Activated naive CD4-positive, alpha-beta T cell treated with anti-CD3 and anti-CD28 coated beads, Interleukin-2, amount 50 U/mL, for 16 hours (primary cell): ENCODE measurements at places on chromosomes 16 and 17.

DNA sequence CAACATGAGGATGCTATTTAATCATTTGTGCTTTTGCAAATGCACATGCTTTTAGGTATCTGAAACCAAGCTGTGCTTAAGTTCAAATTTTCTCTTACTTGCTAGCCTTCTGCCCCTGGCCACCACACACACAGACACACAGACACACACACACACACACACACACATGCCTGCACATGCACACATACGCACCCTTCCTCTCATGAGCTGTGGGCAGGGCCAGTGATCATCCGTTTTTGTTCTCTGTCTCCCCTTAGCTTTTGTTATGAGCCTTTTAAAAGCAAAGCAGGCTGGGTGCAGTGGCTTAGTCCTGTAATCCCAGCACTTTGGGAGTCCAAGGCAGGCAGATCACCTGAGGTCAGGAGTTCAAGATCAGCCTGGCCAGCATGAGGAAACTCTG is 34.2 kb downstream of the CD300LF start:
- DNase-seq, result no peak

GRCh38 chr16:5502467-5502869 is 404.9 kb upstream of the EEF2KMT start:
- no peak for DNase-seq

- no peak for DNase-seq
These were observed 6.3 kb downstream of the C17orf75 start for GRCh38 chr17:32335687-32336086.

GRCh38 chr16:74605746-74606520 is 981 bp downstream of the GLG1 start:
- DNase-seq, result no peak

- DNase-seq, result no peak
These were observed 88.2 kb downstream of the STX8 start for GRCh38 chr17:9487406-9487805.

DNA sequence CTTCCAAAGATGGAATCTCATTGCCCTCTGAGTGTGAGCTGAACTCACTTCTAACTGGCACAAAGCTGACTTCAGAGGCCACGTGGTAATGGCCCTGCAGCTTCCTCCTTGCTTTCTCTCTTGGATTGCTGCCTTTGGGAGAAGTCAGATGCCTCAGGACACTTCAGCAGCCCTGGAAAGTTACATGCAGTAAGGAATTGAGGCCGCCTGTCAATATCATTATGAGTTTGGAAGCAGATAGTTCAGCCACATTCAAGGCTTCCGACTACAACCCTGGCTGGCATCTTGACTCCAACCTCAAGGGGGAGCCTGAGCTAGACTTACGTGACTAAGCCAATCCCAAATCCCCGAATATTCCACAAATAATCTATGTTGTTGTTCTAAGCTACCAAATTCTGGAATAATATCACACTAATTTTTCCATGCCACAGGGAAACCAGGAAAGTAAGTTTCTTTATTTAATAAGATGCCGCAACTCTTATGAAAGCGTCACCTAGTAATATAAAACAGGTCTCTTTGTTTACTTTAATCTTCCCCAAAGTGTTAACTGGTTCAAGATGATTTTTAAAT is 13.6 kb downstream of the CEP20 start:
- DNase-seq, result no peak

DNA sequence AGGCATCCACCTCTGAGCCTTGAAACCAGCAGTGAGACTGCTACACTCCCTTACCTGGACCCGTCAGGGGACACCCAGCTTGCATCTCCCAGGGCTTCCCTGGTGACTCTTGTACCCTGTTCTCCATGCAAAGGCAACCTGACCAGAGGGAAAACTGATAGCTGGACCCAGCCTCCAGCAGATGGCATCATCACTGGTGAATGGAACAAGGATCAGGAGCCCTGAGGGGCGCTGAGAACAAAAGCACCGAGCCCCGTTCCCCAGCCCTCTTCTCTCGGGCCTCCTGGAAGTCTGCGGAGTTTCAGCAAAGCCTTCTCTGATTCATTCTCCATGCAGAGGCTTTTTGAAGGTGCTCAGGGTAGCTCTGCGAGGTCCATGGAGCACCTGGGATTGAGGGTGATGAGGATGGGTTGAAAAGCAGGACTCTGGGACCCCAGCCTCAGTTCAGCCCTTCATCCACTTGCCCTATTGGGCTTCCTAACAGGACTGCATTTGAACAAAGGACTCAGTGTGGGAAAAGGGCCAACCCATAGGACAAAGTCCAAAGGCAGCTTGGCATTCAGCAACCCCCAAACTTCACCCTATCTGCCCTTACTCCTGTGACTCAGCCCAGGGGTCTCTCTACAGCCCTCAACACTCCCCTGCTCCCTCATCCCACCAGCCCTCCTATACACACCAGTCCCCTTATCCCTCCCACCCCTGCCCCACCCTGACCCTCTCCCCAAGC is 45.0 kb upstream of the LHX1 start:
- no peak for DNase-seq

- DNase-seq, result no peak
These were observed 70.9 kb upstream of the SOX9 start for GRCh38 chr17:72049914-72050313.

DNA sequence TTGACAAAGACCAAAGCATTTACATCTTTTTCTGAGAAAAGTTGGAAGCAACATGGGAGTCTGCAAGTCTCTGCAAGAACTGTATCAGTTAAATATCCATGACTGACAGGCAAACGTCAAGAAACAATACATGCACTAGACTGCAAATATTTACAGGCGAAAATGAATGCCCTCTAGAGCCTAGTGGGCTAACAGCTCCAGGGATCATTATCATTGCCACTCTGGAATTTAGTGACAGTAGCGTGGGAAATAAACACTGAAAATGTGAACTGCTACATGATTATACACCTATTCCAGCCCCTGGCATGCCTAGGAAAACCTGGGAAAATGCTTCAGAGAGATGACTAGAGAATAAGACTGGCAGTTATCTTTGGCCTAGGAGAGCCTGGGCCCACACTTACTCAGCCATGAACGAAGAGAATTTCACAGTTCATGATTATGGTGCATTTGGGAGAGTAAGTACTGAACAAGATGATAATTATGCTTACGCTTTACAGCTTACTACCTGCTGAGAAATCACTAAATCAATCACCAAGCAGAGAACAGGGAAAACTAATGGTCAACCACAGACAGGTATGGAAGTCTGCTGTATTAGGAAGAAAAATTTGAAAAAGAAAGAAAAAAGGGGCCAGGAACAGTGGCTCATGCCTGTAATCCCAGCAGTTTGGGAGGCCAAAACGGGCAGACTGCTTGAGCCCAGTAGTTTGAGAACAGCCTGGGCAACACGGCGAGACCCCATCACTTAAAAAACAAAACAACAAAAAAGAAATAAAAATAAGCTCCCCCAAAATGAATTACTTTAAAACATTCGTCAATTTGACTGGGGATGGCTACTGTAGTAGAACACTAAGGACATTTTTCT is 66.6 kb upstream of the CLEC18B start:
- DNase-seq, result no peak

- DNase-seq, result no peak
These were observed at the start of gene BCAR1 for GRCh38 chr16:75251280-75252048. BCAR1 (minus strand) TSS chr16:75251624; CDS start chr16:75251482, 142 bp downstream.

DNA sequence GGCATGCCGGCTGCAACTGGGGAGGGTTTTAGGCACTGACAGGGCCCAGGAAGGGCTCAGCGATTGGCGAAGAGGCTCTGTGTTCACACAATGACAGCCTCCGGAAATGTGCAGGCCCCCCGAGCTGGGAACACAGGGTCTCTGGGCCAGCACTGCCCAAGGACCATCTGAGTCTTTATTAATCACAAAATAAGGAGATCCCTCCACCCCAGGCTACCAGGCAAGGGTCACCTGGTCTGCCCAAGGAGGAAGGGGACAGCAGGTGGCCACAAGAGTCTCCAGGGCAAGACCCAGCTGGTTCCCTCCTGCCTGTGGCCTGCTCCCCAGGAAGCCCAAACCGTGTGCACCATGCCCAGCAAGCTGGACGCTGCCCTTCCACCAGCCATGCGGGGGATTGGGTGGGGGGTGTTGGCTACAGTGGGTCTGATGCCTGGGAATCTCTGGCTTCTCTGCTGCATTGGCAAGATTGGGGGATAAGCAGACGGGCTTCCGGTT is 52.1 kb upstream of the TNRC6C start:
- DNase-seq, result no peak

- no peak for DNase-seq
These were observed 46.2 kb downstream of the HSD17B2 start for GRCh38 chr16:82081264-82081663.

DNA sequence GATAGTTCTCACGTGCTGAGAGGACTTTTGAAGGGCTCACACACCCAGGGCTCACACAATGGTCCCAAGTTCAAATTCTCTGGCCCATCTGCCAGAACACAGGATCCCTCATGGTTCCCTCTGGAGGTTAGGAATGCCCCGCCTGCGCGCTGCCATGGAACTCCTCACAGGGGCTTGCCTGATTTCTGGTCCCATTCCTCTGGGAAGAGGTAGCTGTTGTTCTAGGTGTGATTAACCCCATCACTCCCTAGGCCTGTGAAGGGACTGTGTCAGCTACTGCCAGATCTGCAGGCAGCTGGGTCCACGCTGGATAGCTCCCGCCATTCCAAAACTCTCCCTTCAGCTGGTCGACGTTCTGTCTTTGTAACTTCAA is 2.3 kb upstream of the ARMC5 start:
- no peak for DNase-seq

- no peak for DNase-seq
These were observed 99.5 kb upstream of the AXIN2 start for GRCh38 chr17:65660947-65661346.

- DNase-seq, result no peak
These were observed 126.0 kb upstream of the SDK2 start for GRCh38 chr17:73770115-73770848.

- DNase-seq, result no peak
These were observed 380.7 kb upstream of the PSMD7 start for GRCh38 chr16:73915935-73916334.

- DNase-seq, result no peak
These were observed 82.3 kb downstream of the MARCHF10 start for GRCh38 chr17:62725791-62726249.

DNA sequence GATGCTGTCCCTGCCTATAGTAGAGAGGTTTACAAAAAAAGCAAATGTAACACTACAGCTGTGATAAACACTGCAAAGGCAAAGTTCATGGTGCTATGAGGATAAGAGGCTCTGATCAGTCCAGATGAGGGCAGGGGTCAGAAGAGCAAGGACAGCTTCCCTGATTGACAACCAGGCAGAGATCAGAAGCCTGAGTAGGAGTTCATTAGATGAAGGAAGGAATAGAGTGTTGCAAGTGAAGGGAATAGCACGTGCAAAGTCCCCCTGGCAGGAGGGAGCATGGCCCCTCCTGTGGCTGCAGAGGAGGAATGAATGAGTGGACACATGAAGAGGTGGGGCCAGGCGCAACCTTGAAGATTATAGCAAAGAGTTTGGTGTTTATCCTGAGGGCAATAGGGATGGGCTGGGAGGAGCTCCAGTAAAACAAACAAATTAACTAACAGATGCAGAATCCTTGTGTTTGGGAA is 208.4 kb upstream of the IRX5 start:
- no peak for DNase-seq

GRCh38 chr17:18017958-18018357 is 21.0 kb downstream of the ATPAF2 start:
- no peak for DNase-seq

- DNase-seq, result no peak
These were observed 5.5 kb upstream of the ACSF2 start for GRCh38 chr17:50420419-50421112.

GRCh38 chr17:37391146-37391545 is 15.4 kb downstream of the C17orf78 start:
- DNase-seq, result no peak

GRCh38 chr17:32931686-32932085 is 3.7 kb downstream of the TMEM98 start:
- DNase-seq, result no peak

DNA sequence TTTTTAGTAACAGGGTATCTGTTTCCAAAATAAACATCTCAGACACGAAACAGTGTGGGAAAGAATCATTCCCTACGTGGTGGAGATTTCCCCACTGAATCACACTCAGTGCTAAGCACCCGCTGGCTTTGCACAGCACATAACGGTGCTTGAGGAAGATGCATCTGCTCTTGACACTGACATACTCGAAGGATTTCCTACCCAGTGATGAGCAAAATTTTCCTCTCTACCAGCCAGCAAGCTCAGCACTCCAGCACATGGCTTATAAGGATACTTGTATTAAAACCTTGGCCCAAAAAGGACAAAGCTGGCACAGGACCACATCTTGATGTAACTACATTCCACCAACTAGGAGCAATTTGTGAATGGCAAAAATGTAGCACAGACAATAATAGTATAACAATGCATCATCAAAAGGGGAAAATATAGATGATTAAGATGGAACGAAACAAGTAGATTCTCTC is 59.0 kb downstream of the ANKFY1 start:
- DNase-seq, result no peak

- no peak for DNase-seq
These were observed 26.6 kb downstream of the N4BP1 start for GRCh38 chr16:48583075-48584065.

DNA sequence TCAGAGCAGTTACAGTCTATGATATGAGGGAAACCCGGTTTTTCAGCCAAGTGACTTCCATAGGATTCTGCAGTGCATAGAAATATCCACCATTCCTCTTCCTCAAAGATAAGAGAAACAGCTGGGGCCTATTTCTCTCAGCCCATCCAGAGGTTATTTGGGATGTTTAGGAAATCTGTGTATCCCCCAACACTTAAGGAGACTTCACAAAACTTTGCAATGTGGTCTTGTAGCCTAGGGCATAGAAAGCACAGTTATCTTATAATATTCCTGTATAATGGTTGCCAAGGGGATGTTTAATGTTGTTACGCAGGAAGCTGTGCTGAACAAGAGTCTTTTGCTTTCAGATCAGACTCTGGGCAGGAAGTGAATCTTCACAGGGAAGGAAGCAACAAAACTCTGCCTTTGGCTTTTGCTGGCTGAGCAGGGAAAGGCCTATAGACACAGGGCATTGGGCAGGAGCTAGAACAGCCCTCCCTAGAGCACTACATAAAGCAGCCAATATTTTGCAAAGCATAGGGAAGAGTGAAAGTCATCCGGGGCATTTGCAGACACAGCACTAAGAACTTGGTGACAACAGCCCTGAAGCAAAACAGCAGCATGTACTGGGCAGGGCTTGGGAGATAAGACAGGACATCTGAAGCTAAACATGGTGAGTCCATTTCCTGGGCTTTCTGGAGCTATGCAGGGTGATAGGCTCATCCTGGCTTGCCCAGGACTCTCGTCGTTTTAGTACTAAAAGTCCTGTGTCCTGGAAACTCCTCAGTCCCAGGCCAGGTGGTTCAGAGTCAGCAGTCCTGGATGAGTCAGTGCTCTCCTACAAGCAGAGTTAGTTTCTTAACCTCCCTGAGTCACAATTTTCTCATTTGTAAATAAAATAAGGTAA is 18.7 kb upstream of the BEAN1 start:
- DNase-seq, result peak; percentile 41
